ENCODE measurements at places on chromosomes 1 and 21.

DNA sequence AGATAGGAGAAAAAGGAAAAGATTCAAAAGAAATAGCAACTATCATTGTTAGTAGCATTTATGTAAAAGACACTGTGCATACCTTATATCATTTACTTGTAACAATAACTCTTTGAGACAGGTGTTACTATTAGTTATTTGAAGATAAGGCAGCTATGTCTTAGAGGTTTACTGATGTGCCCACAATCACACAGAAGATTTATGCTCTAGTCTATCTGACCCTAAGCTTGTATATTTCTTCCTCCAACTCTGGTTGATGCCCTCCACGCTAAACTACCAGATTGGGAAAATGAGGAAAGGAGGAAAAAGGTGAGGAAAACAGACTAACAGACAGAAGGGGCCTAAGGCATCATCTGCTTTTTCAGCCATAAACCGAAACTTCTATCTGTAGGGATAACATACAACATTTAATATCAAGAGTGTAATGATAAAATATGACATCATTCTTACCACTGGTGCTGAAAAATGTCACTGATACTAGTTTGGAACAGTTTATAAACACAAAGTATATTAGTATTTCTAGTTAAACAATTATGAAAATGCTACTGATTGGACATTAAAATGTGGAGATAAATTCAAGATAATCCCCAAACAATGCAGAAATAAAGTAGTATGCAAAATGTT, 5.1 kb downstream of the COLGALT2 start:
- DNase-seq: no peak

- DNase-seq: no peak
Observed at GRCh38 chr1:157993147-157993917, at the start of gene KIRREL1. Gene KIRREL1 (plus strand): TSS chr1:157993645. CDS start chr1:157993677, 32 bp downstream.

DNA sequence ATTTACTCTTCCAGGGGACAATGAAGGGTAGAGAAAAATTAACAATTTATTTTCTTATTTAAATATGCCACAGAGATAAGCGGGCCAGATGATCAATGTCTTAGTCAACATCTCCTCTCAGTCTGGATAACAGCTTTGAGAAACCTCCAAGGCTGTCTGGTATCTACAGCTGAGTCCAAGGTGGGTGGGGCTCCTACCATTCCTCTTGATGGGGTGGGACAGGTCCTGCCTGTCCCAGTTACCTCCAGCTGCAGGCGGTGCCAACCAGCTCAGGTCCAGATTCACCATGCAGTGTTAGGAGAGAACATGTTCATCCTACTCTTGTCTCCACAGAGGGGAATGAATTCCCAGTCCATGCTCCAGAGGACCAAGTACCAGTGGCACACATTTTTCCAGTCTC, 21.1 kb downstream of the CSMD2 start:
- no peak for DNase-seq

GRCh38 chr1:117171900-117172511, 38.7 kb downstream of the VTCN1 start:
- DNase-seq: no peak

GRCh38 chr1:109024646-109025045, 17.3 kb downstream of the WDR47 start:
- no peak for DNase-seq

DNA sequence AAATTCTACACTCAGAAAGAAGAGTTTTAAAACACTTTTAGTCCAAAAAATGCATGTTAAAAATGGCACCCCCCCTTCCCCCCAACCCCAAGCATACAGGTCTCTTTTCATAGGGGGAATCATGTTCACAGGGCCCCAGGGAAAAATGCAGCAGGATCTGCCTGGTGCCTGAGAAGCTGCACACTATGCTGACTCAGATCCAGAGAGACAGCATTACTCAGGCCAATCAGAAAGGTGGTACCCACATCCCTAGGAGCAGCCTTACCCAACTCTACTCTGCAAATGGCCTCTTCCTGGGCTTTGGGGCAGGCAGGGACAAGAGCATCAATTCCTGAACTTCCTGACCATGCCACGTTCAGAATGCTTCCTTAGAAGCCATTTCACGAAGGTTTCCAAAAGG, 119.0 kb downstream of the HIVEP3 start:
- no peak for DNase-seq

DNA sequence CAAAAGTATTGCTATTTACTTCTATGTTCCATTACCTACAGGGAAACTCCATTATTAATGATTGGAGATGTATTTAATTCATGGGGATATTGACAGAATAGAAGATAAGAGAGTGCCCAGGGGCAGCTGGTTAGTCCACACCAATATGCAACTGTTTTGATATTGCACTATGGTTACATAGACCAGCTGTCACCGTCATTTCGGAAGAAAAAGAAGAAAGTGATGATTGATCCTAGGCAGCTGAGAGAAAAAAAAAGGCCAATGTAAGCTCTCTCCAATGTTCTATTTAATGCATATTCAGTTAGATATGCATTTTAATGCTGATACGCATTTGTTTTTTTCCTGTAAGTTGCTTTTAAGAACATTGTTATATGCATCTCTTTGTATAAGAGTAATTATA, 1367.2 kb downstream of the KCNT2 start:
- no peak for DNase-seq
